Heart left ventricle (tissue), 16 donors: ENCODE measurements at places on chromosomes 1 and 21.

- DNase-seq = no peak
These were observed 119.9 kb upstream of the DNAH14 start for GRCh38 chr1:224809613-224810012.

GRCh38 chr1:171343727-171344472 is 29.9 kb downstream of the FMO4 start:
- no peak for DNase-seq

GRCh38 chr1:170720661-170721060 is 56.7 kb downstream of the PRRX1 start:
- no peak for DNase-seq

DNA sequence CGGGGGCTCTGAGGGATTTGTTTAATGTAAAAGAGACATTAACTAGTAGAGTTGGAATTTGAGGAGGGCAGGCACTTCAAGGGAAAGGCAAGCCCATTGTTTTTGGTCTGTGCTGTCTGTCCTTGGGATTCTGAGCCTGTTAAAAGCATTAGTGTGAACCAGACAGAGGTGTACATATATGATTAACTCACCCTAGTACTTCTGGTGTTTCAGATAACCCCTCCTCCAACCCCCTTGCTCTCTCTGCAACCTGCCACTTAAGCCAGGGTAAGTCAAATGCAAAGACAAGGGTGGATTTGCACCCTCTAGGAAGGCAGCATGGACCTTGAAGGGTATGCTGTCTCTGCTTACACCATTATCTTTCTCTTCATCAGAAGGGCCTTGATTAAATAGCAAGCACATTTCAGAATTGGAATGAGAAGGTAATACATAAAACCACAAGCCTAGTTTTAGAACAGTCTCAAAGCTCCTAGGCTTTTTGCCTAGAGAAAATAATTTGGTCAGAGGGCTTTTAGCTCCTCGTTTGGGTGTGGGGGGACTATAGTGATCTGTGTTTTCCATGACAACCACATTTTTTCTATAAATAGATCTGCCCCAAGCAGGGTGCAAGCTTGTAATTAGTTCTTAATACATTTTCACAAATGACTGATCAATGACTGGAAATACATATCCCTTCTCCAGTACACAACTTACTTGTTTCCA is 120.7 kb upstream of the SGIP1 start:
- no peak for DNase-seq

DNA sequence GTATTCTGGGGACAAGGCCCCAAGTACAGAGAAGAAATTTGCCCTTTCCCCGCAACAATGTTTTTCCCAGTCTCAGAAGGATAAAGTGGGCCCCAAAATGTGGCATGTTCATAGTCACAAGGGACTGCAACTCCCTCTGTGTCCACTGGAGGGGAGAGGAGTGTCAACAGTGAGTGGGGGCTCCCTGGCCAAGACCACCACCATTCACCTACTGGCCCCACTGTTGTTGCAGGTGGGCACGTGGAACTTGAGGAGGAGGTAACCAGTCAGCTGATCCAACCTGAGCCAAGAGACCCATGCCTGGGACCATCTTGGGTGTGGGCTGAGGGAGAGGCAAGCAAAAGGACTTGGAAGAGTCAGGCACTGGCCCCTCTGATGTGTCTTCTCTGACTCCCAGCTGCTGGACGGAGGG is 777 bp downstream of the NUDT17 start:
- DNase-seq = peak; percentile 29

DNA sequence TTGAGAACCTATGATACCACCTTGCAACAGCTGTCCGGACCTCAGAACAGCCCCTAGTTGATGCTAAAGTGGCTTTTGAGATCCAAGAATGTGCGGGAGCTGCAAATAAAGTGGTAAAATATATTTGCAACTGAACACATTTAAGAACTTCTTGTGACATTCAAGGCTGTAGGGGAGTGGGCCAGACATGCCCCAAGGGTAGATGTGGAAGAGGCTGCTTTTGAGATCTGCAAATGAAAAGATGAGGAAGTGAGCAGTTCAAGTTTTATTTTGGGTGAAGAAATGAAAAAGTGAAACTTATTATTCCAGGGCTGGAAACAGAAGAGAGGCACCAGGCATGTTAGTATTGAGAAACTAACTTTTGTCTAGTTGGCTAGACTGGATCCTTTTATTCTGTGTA is 359.5 kb upstream of the PLXNA2 start:
- no peak for DNase-seq

GRCh38 chr1:43069461-43070050 is 102.5 kb downstream of the EBNA1BP2 start:
- no peak for DNase-seq

DNA sequence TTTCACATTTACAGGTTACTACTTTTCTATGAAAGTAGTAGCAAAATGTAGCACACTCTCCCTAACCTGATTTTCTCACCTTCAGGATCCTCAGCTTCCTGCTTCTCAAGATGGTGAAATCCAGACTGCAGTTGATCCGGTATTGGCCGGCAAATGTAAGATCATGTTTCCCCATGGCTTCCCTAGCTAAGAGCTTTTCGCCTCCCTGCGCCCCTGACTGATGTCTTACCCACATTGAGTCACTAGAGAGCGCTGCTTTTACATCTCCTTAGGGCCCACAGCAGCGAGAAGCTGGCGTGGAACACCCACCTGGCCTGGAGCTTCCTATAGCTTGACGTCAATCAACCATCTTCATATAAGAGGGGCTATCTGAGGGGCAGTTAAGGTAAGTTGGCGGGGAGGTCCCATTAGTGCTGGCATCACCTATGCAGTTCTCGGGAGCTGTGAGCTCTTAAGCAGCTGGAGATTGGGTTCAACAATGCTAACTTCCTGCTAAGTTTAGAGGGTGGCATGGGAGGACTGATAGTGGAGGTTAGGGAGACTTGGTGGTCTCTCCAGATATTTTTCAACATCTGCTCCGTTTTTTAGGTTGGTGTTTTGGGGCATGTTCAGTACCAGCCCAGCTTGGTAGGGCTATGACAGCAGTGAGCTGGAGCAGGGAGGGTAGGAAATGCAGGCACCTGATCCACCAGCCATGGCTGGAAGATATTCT is 5.5 kb downstream of the PTPN7 start:
- DNase-seq = no peak

- DNase-seq = peak; percentile 81
These were observed 756 bp downstream of the PHGDH start for GRCh38 chr1:119712342-119713038.

GRCh38 chr1:95067062-95067461 is 5.7 kb downstream of the ALG14 start:
- DNase-seq = no peak

GRCh38 chr1:30758785-30759380 is 1.3 kb upstream of the LAPTM5 start:
- no peak for DNase-seq

DNA sequence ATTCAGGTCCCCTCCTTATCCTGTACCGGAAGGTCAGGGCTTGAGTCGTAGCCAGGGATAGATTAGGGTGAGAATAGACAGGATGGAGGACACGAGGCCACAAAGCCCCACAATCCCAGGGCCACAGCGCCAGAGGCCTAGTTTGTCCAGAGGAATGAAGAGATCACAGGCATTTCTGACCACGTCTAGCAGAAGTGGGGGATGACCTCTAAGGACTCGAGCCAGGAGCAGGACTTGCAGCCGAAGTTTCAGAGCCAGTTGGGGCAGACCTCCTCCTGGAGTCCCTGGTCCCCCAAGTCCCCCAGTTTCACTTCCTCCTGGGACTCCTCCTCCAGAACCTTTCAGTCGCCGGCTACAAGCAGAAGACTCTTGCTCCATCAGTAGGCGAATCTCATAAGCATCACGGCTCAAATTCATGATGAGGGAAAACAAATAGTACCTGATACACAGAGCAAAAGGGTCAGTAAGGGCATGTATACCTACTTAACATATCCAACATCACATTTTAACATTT is 2.3 kb upstream of the ITGA10 start:
- no peak for DNase-seq

DNA sequence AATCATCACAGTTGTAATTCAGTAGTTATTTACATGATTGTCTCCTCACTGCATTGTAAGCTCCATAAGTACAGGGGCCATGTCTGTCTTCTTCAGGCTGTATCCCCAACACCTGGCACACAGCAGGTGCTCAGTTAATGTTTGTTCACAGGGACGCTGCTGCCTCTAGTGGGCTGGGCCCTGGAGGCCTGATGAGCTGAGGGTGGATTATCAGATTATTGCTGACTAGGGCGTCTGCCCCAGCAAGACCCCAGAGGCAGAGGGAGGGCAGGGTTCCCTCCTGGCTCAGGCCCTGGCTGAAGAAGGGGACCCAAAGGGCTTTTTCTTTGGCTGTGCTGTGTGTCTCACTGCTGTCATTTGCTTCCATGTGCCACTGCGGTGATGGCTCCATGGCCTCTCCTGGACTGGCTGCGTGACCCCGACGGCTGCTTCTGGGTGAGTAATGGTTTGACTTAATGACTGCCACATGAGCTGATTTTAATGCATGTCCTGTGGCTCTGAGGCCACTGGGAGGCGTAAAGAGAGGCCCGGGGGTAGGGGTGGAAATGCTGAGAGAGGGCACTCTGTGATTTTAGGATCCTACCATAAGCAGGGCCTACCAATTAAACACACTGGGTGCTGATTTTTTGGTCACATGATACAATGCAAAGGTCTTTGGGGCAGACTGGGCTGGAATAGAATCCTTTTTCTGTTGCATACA is 20.8 kb upstream of the EPB41 start:
- DNase-seq = no peak

- no peak for DNase-seq
These were observed 14.4 kb downstream of the PHLDA3 start for GRCh38 chr1:201454608-201455007.

DNA sequence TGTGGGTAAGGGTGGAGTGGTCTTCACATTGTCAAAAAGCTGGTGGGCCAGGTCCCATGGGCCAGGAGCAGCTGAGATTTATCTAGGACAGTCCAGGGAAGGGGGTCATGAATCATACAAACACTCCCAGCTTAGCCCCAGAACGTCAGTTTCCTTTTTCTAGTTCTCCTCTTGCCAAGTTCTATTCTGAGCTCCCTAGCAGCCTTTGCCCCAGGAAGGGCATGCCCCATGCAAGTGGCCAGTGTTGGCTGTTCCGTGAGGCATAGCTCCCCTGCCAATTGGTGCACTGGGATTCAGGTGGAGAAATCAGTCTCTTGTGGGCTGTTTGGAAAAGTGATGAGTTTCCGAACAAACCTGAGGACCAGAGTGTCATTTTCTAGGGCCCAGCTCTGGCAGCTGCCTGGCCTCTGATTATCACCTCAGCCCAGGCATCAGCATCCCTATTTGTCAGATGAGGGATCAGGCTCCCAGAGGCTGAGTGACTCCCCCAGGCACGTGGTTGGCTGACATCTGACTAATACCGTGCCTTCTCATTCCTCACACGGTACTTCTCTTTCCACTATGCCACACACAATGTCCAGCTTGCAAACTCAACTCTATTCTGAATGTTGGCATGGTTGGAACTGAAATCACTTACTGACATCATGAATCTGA is 14.2 kb upstream of the MYOM3 start:
- peak; percentile 66 for DNase-seq
